ENCODE measurements at places on chromosomes 16 and 17.

- DNase-seq: no peak
Measured at GRCh38 chr16:69829338-69829737, 67.2 kb downstream of the WWP2 start.

DNA sequence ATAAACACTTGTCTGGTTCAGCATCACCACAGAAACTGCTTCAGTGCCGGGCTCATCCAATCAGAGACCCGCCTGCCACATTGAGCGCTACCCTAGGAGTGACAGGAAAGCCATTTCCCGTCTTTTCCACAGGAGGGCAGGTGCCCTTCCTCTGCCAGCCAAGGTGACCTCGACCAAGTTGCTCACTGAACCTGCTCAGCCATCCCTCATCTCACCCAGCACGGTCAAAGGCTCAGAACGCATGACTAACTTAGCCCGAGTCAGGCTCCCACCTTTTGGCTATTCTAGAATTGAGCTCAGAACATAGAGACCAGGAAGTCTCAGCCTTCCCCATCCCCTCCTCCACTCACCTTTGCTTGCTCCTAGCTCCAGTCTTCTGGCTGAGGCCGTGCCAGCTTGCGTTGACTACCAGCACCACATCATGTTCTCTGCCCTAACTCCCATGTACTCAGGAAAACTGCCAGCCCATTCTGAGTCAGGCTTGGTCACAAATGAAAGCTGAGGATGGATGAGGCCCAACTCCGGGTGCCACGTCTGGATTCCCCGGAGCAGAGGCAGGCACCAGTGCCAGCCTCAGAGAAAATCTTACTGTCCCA is 15.6 kb downstream of the MRPS23 start:
- DNase-seq: no peak

DNA sequence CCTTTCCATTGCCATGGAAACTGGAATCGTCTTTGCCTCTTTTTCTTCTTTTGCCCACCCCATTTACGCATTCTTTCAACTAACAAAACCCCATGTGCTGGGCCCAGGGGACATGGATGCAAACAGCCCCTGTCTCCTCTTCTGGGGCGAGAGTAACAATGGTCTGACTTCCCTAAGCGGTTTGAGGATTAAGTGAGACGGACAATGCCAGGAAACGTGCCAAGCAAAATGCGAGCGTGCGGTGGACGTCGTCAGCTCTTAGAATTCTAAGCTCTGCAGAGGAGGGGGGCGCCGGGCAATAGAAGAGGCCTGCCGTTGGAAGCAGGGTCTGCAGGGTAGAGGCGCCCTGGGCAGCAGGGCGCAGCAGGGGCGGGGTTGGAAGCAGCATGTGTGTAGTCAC is 42.4 kb upstream of the JPH3 start:
- no peak for DNase-seq

DNA sequence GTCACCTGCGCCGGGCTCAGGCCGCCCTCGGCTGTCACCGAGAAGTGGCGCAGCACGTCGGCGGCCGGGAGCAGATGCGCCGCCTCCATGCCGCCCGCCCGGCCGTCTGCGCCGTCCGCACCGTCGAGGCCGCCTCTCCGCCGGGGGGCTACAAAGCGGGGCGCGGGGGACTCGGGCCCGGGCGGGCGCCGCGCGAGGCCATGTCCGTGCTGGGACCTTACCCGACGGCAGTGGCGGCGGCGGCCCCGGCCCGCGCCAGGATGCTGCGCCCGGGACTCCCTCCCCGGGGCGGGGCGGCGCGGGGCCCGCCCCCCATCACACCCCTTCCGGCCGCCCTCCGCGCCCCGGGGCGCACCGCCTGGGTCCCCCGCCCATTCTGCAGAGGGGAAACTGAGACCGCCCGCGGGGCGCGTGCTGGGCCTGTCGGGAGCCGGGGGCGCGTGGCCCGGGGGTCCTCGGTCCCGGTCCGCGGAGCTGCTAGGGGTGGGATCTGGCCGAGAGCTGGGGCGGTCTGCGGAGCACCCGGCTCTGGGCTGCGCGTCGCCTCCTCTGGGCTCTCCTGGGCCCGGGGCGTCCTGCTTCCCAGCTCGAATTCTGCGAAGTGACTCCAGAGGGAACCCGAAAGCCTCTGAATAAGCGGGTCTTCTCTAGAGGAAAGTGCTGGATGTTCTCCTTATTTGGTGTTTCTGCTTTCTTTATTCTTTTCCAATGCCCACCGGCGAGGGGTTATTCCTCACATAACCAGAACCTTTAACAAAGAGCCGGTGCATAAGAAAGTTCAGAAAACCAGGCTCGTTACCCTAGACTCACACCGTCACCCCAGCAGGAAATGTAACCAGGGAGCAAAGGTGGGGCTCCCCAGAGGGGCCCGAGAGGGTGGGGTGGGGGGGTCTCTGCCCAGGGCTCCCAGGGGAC is at the start of gene ATP2A3:
Gene ATP2A3 (minus strand): TSS at position 235 of the 915 bp plus-strand sequence. CDS start 146 bp downstream, at position 89.
- peak; percentile 72 for DNase-seq

DNA sequence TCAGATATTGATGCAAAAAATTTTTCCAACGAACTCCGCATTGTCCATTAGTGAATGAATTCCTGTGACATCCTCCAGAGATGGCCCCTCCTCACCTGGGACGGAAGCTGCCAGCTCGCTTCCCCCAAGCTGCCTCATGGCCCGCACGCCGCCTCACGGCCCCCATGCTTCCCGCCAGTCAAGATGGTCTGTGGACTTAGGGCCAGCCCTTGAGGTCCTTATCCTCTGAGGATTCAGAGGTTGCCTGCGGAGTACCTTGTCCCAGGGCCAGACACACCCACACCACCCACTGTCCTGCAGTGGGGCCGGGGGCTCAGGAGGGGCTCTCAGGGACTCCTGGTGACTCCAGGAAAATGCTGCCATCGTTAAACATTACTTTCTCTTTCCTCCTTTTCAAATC is 73.6 kb downstream of the SEC14L1 start:
- no peak for DNase-seq

- DNase-seq: no peak
Measured at GRCh38 chr17:64006361-64007088, 8.4 kb downstream of the PRR29 start.

- no peak for DNase-seq
Measured at GRCh38 chr17:14209215-14209614, 27.4 kb downstream of the CDRT15 start.
